ENCODE measurements at places on chromosomes 16 and 17.

DNA sequence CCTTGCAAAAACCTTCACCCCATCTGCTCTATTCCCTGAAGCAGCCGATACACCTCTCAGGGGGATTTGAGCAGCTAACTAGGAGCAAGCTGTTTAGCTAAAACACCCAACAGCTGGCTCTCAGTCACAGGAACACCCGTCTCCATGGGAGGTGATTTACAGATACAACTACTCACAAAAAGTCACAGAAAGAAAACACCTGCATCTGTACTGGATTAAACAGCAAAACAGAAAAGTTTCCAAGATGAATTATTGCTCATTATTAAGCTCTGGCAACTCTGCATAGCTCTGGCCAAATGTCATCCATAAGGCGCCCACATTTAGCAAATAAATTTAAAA, 22.3 kb downstream of the GJC1 start:
- DNase-seq, result no peak

GRCh38 chr16:77594057-77594456, 128.3 kb upstream of the NUDT7 start:
- no peak for DNase-seq

- no peak for DNase-seq
Measured at GRCh38 chr16:84897911-84898377, 78.2 kb downstream of the CRISPLD2 start.

DNA sequence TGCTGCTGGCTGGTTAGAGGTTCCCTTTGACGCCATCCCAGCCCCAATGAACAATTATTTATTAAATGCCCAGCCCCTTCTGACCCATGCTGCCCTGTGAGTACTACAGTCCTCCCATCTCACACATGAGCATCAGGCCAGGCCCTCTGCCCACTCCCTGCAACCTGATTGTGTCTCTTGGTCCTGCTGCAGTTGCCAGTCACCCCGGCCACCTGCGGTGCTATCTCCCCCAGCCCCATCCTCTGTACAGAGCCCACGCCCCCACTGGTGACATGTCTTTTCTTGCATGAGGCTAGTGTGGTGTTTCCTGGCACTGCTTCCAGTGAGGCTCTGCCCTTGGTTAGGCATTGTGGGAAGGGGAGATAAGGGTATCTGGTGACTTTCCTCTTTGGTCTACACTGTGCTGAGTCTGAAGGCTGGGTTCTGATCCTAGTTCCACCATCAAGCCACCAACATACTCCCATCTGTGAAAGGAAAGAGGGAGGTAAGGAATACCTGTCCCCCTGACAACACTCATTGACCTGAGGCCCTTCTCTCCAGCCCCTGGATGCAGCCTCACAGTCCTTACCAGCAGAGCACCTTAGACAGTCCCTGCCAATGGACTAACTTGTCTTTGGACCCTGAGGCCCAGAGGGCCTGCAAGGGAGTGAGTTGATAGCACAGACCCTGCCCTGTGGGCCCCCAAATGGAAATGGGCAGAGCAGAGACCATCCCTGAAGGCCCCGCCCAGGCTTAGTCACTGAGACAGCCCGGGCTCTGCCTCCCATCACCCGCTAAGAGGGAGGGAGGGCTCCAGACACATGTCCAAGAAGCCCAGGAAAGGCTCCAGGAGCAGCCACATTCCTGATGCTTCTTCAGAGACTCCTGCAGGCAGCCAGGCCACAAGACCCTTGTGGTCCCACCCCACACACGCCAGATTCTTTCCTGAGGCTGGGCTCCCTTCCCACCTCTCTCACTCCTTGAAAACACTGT, 11.3 kb downstream of the CX3CL1 start:
- no peak for DNase-seq

DNA sequence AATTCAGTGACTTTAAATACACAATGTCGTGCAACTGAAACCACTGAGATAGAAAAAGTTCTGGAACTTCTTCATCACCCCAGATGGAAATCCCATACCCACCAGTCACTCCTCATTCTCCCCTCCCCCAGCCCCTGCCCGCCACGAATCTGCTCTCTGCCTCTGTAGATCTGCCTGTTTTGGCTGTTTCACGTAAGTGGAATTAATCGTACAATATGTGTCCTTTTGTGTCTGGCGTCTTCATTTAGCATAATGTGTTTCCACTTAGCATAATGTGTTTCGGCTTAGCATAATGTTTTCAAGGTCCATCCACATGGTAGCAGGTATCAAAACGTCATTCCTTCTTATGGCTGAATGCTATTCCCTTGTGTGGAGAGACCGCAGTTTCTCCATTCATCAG, 3.5 kb upstream of the SPPL2C start:
- DNase-seq, result no peak

DNA sequence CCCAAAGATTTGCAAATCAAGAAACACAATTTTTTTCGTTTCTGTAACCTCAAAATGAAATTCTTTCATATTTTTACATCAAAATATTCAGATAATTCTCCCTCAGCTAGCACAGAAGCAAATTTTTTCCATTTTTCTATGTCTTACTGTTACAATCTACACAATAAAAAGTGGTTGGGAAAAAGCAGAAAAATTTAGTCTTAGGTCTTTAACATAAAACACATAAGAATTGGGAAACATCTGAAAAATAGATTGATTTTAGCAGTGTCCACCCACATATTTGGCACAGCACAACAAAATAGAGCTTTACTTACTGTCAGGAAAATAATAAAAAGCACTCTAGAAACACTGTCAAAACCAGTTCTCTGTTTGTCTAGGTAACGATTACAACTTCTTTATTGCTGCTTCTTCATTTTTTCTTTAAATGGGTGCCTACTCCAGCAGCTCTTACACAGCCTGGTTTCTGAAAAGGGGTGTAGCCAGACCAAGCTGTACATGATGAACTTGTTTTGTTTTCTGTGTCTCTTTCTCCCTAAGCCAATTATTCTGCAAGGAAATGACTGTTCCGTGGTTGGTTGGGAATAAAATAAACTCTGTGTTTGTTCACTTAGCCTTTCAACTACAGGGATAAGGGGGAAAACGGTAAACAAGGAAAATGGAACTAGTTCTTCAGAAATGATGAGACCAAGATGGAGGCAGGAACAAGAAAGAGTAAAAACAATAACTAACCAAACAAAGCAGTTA, at the start of gene ABCA6:
Gene ABCA6 (minus strand): TSS at position 465 of the 744 bp plus-strand sequence. CDS start 1,192 bp downstream, outside the sequence.
- no peak for DNase-seq

GRCh38 chr17:49016775-49017463, 19.7 kb downstream of the IGF2BP1 start:
- DNase-seq, result no peak

DNA sequence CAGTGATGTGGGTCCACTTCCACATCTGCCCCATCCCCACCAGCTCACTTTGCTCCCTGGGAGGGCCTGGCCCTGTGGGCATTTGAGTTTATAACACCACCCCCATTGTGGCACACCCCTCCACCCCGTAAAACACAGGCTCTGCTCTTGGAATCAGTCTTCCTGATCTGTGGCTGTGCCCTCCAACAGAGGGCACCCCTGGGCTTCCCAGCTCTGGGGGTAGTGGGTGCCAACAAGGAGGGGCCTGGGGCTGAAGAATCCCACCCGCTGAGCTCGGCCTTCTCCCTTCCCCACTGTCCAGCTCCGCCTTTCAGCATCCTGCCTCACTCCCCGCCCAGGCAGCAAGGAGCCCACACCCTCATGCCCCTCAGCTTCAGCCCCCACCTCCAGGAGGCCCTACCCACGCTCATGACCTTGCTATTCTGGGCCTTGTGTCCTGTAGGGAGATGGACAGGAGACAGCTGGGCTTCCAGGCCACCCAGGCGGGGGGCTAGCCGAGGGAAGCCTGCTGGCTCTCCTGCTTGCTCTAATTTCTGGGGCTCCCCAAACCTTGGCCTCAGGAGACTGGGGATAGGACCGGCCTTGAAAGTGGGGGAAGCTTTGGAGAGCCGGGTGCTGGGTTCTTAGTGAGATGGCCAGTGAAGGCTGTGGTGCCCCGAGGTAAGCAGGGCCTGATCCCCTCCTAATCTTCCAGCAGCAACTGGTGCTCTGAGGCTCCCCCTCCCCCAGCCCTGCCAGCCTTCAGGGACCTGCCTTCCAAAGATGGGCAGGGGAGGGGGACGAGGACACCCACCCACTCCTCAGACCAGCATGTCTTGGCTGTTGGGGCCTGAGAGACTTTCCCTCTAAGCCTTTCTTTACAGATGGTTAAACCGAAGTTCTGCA, 2.9 kb upstream of the ATP2A1 start:
- DNase-seq, result no peak

DNA sequence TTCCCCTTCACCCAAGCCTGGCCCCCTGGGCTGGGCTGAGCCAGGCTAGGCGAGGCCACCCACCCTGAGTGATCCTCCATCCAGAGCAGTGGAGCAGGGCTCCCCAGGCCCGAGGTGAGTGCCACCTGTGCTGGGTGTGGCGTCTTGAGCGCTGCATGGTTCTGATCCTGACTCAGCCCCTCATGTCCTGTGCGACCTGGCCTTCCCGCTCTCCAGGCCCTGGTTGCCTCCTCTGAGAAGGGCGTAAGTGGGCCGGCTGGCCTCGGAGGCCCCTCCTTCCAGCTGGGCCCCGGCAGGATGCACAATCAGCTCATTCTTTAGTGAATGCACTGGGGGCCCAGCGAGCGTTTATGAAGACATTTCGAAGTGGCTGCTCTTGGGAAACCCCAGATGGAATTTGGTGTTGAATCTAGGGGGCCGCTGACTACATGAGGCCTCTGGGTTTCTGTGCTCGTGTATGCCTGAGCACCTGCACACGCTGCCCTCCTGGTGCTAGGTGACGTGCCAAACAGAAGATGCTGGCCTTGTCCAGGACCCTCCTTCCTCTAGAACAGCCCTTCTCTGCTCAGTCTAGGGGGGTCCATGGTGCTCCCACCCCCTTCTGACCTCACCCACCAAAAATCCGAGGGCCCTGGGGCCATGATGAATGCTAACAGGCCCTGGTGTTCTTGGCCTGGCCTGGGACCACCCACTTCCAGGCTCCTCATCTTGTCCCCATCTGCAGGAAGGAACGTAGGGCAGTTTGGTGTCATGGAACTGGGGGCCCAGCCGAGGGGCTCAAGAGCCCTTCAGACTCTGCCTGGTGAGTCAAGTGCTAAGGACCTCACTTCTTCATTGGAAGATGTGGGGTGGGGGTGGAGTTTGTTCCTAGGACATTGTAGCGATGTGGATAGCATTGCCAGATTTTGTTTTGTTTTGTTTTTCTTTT, 3.6 kb upstream of the TMEM92 start:
- no peak for DNase-seq

GRCh38 chr17:6995500-6996255, at the start of gene ALOX12:
ALOX12 (plus strand) TSS chr17:6996049; CDS start chr17:6996118, 69 bp downstream.
- no peak for DNase-seq

DNA sequence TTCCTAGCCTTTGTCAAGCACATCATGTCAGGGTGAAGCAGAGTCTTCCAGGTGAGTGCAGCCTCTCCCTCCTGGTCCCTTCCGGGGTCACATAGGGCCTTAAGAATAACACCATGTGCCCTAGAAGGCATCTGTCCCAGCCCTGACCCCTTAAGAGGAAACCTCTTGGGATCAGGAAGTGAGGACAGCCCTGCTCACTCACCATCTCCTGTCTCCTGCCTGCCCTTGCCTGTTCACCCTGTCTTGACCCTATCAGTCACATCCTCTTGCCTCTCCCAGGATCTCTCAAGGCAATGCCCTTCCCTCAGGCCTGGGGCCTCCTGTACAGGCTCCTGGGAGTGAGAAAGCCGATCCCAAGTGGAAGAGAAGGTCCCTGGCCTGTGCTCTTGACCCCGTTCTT, 13.9 kb downstream of the MYL4 start:
- no peak for DNase-seq

GRCh38 chr17:50214976-50215760, 13.7 kb upstream of the COL1A1 start:
- no peak for DNase-seq

- no peak for DNase-seq
Measured at GRCh38 chr16:84559311-84559932, 55.0 kb upstream of the MEAK7 start.

GRCh38 chr16:50251375-50252081, 14.8 kb upstream of the ADCY7 start:
- no peak for DNase-seq

- DNase-seq, result no peak
Measured at GRCh38 chr16:68233085-68233834, 2.7 kb downstream of the ESRP2 start.

DNA sequence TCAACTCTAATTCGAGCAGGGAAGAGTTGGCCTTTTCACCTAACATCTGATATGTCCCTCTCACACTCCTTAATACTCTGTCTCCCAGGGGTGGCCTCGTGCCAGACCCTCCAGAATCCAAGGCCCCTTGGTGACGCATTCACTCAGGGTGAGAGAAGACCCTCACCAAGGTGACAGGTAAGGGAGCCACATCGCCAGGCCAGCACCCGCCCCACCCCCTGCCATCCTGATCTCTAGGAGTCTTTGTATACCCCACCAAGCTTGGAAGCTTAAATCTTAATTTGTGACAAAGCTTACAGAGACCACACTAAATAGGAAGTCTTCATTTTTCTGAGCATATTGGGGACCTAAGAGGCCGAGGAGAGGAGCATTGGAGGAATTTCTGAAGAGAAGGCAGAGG, 286.1 kb downstream of the IRF8 start:
- DNase-seq, result no peak

- no peak for DNase-seq
Measured at GRCh38 chr17:71825687-71826086, 295.1 kb upstream of the SOX9 start.

GRCh38 chr17:46163929-46164594, 29.2 kb downstream of the KANSL1 start:
- no peak for DNase-seq

GRCh38 chr17:60109161-60109560, 30.4 kb upstream of the HEATR6 start:
- DNase-seq, result no peak

DNA sequence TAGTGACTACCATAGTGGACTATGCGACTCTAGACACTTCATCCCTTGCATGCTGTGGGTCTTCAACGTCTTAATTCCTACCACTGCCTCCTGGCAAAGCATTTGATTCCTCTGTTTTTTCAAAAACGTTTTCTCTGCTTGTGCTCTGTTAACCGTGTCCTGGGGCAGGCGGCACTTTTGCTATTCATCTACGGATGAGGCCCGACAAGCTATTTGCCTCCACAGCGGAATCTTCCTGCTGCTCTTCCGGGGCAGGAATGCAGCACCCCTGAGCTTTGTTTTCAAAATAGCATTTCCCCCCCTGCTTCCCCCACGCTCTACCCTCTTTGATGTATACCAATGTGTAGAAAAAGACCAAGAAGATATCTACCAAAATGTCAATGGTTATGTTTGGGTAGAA, 39.8 kb upstream of the METTL16 start:
- DNase-seq, result no peak

- DNase-seq, result no peak
Measured at GRCh38 chr17:72173499-72174116, 52.8 kb downstream of the SOX9 start.

GRCh38 chr16:50553731-50554360, 5.7 kb downstream of the NKD1 start:
- DNase-seq, result no peak

GRCh38 chr17:83143817-83144231, 64.4 kb downstream of the METRNL start:
- DNase-seq, result no peak

- DNase-seq, result no peak
Measured at GRCh38 chr16:90044111-90044551, 24.9 kb upstream of the DBNDD1 start.

GRCh38 chr17:75526555-75527270, 1.2 kb downstream of the LLGL2 start:
- DNase-seq, result no peak

- no peak for DNase-seq
Measured at GRCh38 chr17:16515933-16516332, 23.9 kb upstream of the LRRC75A start.

GRCh38 chr16:48318630-48319029, 66.6 kb downstream of the SIAH1 start:
- DNase-seq, result peak; percentile 30
